Activated naive CD4-positive, alpha-beta T cell (primary cell): ENCODE measurements at places on chromosomes 1 and 21.
A peak's percentile ranks its signal among the peaks of the same experiment; 100 is the strongest.

DNA sequence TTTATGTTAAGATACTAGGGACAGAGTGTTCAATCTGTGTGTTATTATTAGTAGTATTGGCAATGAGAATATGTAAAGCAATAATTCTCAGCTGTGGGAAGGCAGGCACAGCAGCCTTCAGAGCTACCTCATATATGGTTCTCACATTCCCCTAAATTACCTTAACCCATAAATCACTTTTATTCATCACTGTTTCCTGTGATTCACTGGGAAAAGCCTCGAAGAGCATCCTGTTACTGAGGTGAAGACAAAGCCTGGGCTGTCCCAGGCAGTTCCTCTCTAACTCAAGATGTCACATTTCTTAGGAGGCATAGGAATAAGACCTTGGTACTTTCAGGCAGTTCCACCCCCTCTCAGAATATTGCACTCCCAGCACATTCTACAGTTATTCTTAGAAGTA is 965.7 kb downstream of the NCAM2 start:
- DNase-seq, result no peak

DNA sequence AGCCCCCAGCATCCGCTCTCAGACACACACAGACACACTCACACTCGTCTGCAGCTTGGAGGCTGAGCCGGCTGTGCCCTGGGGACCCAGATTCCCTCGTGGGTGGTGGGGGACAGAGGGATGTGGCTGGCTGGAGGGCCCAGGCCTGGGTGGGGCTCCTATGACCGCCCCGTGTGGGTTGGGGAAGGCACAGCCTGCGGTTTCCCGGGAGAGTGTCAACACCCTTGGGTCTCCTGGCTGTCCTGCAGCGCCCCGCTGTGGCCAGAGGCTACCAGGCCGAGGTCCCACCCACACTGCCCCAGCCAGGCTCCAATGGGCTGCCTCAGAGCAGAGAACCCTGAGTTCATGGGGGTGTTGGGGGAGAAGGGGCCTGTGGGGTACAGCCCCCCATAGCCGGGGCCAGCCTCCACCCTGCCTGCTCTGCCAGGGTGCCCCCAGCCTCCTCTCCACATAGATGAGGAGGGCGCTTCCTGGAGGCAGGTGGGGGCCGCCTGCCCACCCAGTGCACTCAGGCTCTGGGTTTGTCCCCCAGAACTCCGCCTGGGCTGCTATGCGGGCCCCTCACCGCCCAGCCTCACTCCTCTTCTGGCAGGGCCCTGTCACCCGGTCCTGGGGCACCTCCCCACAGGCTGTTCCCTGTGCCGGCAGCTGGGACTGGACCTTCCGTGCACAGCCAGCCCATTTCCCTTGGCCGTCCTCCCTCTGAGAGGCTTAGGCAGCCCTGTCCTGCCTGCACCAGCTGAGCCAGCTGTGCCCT is at the start of gene TTC34:
Gene TTC34, minus strand, starts transcription at position 159 of the 757 bp plus-strand sequence. CDS start 866 bp downstream, outside the sequence.
- DNase-seq, result peak; percentile 34

DNA sequence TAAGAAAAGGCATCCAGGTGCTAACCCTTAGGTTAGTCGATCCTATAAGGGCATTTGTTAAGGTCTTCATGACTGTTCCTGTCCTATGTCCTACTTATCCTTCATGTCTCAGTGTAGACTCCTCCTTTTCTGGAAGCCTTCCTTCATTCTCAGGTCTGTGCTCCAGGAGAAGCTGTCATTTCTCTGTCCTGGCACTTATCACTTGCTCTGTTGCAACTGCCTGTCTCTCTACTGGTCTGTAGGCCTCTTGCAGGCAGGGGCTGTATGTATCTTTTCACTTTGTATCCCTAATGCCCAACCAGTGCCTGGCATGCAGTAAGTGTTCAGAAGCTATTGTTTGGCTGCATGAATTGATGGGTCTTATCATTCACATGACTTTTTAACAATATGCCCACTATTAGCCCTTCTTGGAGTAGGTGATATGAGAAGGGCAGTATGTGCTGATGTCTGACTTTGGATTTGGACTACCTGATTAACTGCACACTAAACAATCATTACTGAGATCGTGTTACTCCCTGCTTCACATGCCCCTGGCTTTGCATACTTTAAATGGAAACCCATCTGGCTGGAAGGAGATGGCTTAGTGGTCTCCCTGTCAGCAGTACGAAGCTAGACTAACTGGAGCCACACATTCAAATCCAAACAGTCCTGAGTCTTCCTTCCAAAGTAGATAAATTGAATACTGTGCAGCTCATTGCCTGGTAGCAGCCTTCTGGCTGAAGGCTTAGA is 88.8 kb downstream of the RGL1 start:
- DNase-seq, result no peak

DNA sequence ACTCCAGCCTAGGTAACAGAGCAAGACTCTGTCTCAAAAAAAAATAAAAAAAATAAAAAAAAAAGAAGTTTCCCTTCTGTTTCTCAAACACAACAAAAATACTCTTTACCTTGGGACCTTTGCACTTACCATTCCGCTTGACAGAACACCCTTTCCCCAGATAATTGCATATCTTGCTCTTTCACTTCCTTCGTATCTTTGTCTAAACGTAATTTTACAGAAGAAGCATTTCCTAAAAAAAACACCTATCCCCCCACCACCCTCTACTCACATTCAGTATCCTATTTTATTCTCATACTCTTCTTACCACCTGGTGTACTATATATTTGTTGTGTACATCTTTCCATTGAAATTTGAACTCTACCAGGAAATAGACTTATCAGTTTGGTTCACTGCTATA is 32.7 kb downstream of the ASH1L start:
- no peak for DNase-seq

- DNase-seq, result no peak
Measured at GRCh38 chr1:236604905-236605806, 840 bp upstream of the HEATR1 start.

GRCh38 chr1:171819946-171820345 is 21.4 kb upstream of the DNM3 start:
- no peak for DNase-seq

DNA sequence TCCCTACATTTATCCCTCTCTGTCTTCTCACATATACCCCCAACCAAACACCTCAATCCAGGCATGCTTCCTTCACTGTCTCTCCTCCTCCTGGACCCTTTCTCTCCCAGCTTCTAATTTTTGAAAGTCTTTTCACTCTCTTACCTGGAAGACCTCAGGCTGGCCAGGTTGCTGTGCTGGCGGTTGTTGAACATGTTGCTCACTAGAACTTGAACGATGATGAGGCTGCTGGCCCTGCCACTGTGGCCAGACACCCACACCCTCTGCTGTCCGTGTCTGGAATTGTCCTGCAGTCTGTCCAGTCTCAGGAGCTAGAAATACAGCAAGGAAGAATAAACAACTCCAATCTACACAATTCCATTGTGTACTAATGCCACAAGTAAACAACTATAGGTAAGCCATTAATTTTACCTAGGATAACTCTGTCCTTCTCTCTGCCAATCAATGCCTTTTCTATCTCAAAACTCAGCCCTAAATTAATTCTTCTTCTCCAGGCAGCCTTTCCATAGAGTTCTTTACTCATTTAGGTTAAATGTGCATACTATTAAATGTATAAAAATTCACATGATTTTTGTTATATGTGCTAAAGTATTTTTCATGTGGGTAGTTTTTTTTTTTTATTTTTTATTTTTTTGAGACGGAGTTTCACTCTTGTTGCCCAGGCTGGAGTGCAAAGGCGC is 5.1 kb upstream of the CTSK start:
- DNase-seq, result no peak

- DNase-seq, result peak; percentile 1
Measured at GRCh38 chr1:172089768-172090510, 248.6 kb downstream of the DNM3 start.

- no peak for DNase-seq
Measured at GRCh38 chr21:14531757-14532316, 14.3 kb downstream of the SAMSN1 start.

GRCh38 chr1:205444300-205444930 is 11.4 kb downstream of the BLACAT1 start:
- no peak for DNase-seq

- DNase-seq, result no peak
Measured at GRCh38 chr1:221664253-221664652, 77.6 kb downstream of the DUSP10 start.

DNA sequence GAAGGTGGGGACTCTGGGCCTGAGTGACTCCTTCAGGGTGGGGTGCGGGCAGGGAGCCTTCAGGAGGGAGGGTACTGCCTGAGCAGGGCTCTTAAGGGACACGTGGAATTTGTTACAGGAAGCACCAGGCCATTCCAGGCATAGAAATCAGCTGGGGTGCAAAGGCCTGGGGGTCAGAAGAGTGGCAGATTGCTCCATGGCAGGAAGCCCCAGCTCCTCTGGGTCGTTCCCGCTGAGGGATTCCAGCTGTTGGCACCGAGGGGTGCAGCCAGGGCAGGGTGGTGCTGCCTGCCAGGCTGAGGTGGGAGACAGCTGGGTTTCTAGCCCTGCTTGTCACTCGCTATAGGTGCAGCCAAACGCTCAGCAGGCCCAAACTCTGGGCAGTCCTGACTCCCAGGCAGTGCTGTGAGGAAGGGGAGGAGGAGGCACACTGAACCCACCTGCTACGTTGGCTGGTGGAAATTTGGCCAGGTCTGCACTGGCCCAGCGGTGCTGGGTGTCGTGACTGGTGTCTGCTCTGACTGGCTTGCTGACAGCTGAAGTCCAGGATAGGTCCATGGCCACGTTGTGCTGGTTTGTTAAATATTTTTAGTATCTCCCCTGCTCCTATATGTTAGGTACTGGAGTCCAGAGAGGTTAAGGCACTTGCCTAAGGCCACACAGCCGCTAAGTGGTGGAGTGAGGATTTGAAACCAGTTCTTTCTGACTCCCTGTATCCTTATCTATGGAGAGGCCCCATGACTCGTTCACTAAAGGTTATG is 19.3 kb downstream of the TNFRSF1B start:
- DNase-seq, result no peak

- DNase-seq, result no peak
Measured at GRCh38 chr1:209398313-209398991, 185.1 kb upstream of the CAMK1G start.

DNA sequence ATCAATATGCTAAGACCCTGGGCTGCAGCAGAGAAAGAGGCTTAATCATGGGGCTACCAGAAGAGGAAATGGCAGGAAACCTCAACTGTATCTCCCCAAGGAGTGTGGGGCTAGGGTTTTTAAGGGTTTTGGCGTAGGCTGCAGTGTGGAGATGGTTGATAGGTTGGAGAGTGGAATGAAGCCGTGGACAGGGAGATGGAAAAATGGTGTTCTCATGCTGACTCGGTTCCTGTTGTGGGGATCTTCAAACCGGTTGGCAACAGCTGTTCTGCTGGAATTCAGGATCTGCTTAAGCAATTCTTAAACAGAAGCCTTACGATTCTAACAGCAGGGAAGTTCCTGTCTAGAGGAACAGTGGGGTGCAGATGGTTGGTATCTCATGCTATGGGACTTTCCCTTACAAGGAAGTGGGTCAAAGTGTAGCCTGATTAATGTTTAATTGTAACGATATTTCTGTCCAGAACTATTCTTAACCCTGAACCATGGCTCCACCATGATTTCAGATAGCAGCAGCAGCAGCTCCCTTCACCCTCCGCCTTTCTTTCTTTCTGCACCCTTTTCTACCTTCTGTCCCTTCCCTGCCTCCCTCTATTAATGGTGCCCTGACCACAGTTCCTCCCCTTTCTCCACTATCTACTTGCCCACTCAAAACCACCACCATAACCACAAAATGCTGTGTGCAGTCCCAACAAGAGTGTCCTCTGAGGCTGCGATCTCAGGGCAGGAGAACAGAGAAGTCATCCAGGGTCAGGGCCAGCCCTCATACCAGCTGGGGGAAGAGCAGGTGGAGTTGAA is 30.8 kb downstream of the RSPH1 start:
- DNase-seq, result no peak

- DNase-seq, result no peak
Measured at GRCh38 chr1:20380616-20381035, 90.0 kb downstream of the VWA5B1 start.

GRCh38 chr1:55869065-55869464 is 653.9 kb upstream of the USP24 start:
- no peak for DNase-seq

GRCh38 chr1:151809290-151809984 is 4.2 kb upstream of the LINGO4 start:
- DNase-seq, result no peak

DNA sequence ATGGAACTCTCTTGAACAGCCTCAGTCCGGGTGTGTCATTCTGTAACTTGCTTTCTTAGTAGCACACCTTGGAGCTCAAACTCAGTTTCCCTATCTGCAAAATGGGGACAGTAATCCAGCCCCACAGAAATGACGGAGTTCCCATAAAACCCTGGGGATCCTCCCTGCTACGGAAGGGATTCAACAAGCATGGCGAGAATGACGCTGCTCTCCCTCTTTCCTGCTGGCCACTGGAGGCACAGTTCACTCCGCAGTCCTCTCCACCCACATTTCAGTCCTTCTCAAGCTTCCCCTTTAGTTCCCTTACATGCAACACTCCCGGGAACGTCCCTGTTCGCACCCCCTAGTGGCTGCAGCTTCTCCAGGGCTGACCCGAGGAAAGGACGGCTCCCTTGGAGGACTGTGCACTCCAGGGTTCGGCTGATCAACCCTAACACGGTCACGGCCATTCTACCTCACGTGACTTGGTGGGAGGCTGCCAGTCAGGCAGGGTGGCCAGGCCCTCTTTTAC is 20.6 kb downstream of the RUNX3 start:
- DNase-seq, result no peak

DNA sequence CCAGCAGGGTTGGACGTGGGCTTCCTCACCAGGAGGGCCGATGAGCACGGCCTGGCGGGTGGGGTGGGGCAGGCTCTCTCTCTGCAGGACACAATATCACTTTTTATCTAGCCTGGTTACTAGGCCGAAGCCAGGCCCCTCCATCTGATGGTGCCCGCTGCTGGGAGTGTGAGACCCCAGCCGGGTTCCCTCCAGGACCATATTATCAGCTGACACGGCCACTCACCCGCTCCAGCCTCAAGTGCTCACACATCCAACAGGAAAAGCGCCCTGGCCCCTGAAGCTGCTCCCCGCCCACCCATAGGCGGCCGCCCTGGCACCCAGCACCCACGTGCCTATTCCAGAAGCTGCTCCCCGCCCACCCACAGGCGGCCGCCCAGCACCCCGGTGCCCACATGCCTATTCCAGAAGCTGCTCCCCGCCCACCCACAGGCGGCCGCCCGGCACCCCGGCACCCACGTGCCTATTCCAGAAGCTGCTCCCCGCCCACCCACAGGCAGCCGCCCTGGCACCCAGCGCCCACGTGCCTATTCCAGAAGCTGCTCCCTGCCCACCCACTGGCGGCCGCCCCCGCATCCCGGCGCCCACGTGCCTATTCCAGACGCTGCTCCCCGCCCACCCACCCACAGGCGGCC is 5.0 kb downstream of the SLC19A1 start:
- no peak for DNase-seq

- no peak for DNase-seq
Measured at GRCh38 chr1:9265968-9266367, 26.7 kb upstream of the SPSB1 start.

DNA sequence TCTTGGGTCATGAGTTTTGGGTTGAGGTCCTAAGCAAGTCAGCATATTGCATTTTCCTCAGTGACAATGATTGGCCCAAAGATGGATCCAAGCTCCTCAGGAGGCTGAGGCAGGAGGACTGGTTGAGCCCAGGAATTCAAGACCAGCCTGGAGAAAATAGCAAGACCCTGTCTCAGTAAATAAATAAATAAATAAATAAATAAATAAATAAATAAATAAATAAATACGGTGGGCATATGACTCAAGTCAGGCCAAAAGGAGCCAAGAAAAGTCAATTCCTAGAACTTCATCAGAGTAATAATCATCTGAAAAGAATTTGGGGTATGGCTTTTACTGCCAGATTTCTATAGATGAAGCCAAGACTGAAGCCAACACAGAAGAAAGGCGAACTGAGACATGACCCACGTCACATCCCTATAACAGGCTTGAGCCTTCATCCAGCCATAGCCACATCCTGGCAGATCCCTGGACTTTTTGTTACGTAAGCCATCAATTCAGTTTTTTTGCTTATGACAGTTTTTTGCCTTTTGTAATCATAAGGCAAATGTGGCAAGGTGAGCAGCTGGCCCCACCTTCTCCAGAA is 88.5 kb upstream of the NFASC start:
- DNase-seq, result no peak
